ENCODE measurements at places on chromosomes 2 and 18.
A peak's percentile ranks its signal among the peaks of the same experiment; 100 is the strongest.

DNA sequence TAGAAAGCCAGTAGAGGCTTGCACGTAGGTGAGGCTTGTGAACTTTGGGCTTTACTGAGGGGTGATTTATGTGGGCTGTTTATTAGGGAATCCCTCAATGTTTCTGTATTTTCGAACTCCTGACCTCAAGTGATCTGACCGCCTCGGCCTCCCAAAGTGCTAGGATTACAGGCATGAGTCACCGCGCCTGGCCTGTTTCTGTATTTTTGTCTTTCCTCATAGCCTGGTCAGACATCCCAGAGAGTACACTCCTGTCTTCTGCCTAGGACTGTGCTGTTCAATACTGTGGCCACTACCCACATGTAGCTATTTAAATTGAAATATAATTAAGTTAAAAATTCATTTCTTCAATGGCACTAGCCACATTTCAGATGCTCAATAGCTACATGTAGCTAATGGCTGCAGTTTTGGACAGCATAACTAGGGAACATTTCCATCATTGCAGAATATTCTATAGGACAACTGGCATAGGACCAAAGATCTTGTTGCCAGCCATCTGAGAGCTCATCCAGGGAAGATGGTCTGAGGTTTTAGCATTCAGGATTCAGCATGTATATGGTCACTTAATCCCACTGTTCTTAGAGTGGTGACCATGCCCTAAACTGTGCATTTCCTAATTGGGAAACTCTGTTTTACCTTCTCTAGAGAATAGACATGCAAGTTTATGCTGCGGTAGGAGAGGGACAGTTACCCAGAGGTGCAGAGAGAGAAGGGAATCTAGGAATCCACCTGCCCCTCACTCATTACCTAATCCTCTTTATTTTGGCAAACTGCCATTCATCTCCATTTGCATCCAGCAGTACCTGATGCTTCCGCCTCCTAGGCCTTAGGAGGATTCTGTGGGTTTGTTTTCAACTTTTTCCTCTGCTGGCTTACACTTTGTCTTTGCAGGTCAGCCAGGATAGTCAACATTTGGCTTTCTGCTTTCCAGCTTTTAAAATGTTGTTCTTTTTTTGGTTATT lies 64.4 kb downstream of the LCLAT1 start:
- peak; percentile 49 for DNase-seq

DNA sequence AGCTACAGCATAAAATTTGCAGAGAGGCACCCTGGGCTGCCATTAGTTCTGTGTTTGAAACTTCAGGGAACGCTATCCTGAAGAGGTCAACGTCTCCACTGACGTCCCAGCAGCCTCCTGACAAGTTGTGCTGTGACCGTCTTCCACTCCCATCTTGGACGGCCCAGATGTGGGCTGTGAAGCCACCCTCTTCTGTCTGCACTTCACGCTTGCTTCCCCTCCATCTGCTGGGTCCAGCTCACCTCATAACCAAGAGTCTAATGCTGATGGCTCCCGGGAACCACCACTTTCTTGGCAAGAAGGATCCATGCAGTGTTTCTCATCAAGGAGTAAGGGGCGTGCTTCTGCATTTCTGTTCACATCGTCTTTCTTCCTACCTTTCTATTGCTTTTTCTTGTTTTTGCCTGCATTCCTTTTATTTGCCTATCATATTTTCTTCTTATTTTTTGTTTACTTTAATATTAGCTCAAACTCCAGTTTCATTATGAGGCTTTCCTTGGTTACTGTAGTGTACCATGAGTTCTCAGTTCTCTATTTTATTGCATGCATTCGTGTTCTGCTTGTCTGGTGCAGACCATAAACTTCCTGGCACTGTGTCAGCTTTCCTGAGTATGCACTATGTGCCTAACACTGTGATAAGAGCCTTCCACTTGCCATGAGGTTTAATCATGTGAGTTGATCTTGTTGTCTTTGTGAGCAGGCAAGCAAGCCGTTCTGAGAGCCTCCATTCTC lies 631.8 kb upstream of the RAB6C start:
- DNase-seq = no peak

DNA sequence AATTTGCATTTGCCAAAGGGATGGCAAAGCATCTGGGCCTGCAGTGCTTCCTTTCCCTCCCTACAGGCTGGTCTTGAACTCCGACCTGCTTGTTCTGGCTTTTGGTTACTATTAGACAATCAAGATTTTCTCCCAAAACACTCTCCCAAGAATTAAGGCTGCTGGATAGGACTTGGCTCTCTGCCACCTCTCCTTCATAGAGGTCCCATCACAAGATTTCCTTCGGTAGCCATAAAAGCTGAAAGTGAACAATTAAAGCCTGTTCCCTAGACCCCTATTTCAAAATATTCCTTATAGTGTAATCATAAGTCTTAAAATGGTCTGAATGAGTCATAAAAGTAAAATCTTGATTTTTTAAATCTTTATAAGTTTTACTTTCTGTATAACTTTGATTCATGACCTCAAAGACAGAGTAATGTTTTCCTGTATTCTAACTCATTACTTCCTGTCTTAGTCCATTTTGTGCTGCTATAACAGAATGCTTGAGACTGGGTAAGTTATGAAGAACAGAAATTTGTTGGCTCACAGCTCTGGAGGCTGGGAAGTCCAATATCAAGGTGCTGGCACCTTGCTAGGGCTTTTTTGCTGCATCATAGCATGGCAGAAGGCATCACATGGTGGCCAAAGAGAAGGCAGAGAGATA lies 37.8 kb upstream of the TNP1 start:
- no peak for DNase-seq

- DNase-seq = no peak
Observed at GRCh38 chr2:236679884-236680860, 110.5 kb downstream of the ACKR3 start.

GRCh38 chr2:128466376-128466775 lies 147.7 kb upstream of the HS6ST1 start:
- no peak for DNase-seq

GRCh38 chr2:30689496-30690125 lies 117.6 kb downstream of the CAPN13 start:
- DNase-seq = no peak

- no peak for DNase-seq
Observed at GRCh38 chr2:216340280-216340631, 32.0 kb downstream of the MARCHF4 start.

- DNase-seq = no peak
Observed at GRCh38 chr2:154480521-154480920, 218.0 kb upstream of the KCNJ3 start.

DNA sequence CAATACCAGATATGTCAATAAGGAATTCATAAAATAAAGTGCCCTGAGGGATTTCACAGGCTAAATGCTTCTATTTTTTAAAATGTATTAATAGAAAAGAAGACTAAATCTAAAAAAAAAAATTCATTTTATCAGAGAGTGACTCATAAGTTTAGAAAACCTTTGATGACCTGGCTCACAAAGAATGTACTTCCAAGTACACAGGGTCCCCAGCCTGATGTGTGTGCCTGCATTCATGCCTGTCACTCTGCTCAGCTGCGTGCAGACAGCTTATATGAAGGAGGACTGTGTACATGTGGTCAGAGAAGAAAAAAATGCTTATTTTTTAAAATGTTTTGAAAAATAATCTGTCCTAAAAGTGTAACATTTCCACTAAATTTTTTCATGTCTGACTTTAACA lies 3.0 kb upstream of the CPS1 start:
- no peak for DNase-seq

- no peak for DNase-seq
Observed at GRCh38 chr2:11326677-11327211, 17.7 kb downstream of the ROCK2 start.

- no peak for DNase-seq
Observed at GRCh38 chr18:57621246-57621604, 411 bp downstream of the NARS1 start.

- no peak for DNase-seq
Observed at GRCh38 chr2:42978175-42978886, 185.9 kb upstream of the HAAO start.

DNA sequence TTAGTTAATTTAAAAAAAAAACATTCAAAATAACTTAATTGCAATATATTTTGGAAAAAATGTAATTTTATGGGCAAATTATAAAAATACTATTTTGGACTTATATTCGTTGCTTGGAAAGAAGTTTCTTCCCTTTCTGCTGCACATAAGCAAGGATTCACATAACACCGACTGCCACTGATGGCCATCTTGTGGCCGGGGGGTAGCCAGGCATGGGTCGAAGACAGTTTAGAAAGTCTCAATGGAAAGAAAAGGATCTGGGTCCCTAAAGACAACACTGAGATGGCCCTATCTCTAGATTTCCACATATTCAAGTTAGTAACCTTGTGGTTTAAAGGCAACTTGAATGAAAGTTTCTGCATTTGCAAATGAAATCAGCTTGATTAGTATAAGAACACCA lies 318.6 kb downstream of the AKAIN1 start:
- no peak for DNase-seq

- DNase-seq = no peak
Observed at GRCh38 chr2:197978971-197979370, 174.6 kb downstream of the PLCL1 start.

DNA sequence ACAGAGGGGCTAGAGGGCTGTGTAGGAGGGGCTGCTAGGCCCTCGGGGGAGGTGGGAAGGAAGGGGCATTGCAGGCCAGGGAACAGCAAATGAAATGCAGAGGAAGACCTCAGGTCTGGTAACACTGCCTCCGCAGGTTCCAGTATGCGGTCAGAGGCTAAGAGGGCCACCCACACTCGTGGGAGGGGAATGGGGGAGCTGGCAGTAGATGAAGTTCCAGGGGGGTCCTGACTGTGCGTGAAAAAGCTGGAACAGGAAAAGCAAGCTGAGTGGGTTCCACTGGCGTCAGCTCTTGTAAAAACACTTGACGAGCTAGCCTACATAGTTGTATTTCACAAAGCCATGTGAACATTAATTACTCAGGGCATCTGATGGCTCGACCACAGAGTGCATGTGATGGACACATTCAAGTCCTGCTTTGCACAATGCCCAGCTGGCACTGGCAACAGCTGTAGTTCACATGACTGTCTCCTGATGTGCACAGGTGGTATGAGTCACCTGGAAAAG lies 29.0 kb upstream of the PTPN4 start:
- no peak for DNase-seq

GRCh38 chr2:10048501-10049171 lies 5.3 kb downstream of the KLF11 start:
- peak; percentile 51 for DNase-seq

GRCh38 chr2:51490576-51491234 lies 458.8 kb upstream of the NRXN1 start:
- DNase-seq = no peak

DNA sequence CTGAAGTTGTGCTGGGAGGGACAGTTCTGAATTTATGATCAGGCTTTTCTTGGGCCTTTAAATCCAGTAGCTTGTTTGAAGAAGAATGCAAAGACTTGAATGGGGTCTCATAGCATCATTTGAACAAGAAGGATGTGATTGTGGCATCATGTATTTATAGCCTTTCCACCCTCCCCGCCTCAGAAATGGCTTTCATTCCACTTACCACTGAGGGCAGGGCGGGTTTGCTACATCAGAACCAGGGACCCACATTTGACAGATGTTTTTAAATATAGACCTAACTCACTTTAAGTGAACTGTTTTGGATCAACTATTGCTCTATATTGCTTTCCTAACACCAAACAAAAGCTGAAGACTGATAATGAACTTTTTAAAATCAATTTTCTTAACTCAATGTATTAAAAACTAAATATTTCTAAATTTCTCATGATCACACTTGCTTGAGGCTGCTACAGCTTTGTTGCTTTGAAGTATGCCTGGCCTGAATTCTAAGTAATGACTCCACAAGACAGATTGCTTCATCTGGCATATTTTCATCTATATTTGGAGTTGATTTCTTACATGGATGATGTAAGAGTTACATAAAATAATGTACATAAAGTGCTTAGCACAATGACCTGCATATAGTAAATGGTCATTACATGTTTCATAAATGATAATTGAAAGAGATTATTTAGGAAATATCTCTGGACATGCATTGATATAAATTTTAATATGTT lies 1552.9 kb upstream of the SLC39A10 start:
- DNase-seq = no peak

Data from large intestine (tissue), 12 donors.